ENCODE measurements at places on chromosomes 16 and 17.

DNA sequence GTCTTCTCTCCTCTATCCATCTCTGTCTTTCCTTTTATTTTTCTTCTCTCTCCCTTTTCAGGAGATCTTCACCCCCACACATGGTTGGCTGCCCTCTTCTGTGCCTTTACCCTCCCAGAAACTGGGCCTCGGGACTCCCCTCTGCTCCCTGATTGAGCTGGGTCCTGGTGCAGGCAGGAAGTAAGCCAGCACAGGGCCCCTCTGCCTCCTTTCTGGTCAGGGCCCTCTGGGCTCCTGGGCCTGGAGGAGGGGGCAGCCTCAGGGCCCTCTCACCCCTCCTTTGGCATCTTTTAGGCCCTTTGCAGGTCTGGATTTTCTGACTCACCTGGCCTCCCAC, 21.1 kb upstream of the TAC4 start:
- DNase-seq: no peak

DNA sequence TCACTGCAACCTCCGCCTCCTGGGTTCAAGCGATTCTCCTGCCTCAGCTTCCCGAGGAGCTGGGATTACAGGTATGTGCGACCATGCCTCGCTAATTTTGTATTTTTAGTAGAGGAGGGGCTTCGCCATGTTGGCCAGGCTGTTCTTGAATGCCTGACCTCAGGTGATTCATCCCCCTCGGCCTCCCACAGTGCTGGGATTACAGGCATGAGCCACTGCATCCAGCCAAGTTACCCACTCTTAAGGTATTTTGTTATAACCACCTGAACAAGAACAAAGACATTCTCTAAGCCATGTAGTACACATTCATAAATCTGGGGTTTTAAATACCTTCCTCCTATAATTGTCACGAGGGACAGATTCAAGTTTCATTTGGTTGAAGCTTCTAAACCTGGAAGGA, 12.3 kb upstream of the TMEM170A start:
- DNase-seq: no peak

DNA sequence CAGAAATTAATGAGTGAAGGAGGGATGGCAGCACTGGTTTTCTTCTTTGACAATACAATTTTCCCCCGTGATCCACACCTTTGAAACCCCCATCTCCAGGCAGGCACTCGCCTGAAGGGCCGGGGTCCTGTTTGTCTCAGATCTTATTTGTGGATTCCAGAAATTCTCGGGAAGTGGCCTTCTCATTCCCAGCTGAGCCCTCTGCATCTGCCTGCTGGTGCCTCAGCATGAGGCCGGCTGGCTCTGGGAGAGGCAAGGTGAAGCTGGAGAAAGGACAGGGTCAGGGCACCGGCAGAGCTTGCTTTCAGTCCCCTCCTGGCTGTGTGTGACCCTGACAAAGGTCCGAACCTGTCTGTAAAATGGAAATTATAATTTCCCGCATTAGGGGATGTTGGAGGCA, 35.8 kb upstream of the C1QL1 start:
- no peak for DNase-seq

- no peak for DNase-seq
Observed at GRCh38 chr17:82586576-82587233, 61.5 kb downstream of the WDR45B start.
